ENCODE measurements at places on chromosomes 12 and 14. TPM values are rescaled to one million over a fixed set of nuclear protein-coding genes. Genes with fewer than 3 reads are reported as not detected.

WNT1 gene
- total RNA-seq: not detected

PLA2G1B gene
- not detected for total RNA-seq

RNF212B gene
- total RNA-seq: not detected

ARMH4 gene
- total RNA-seq: 1.3 TPM

MEG3 gene
- 3.1 TPM for total RNA-seq

LRRIQ1 gene
- total RNA-seq: under 0.01 TPM

NRXN3 gene
- 0.16 TPM for total RNA-seq

ACVRL1 gene
- total RNA-seq: 413 TPM

PDE3A gene
- total RNA-seq: 2.4 TPM

PRH1 gene
- 36.3 TPM for total RNA-seq

CIPC gene
- total RNA-seq: 8.3 TPM

CD163 gene
- not detected for total RNA-seq

TSPAN31 gene
- total RNA-seq: 29.8 TPM

KCNK10 gene
- total RNA-seq: not detected

TXNDC16 gene
- total RNA-seq: 2.8 TPM

APOLD1 gene
- 22.0 TPM for total RNA-seq

HVCN1 gene
- 1.3 TPM for total RNA-seq

POU6F1 gene
- total RNA-seq: 1.1 TPM

All from bladder microvascular endothelial cell (primary cell).